ENCODE measurements at places on chromosomes 13 and 19.
A peak's percentile ranks its signal among the peaks of the same experiment; 100 is the strongest.

- no peak for DNase-seq
Observed at GRCh38 chr13:95716231-95716630, 39.3 kb downstream of the DNAJC3 start.

- DNase-seq: no peak
Observed at GRCh38 chr13:50167224-50167947, 152.1 kb downstream of the KCNRG start.

DNA sequence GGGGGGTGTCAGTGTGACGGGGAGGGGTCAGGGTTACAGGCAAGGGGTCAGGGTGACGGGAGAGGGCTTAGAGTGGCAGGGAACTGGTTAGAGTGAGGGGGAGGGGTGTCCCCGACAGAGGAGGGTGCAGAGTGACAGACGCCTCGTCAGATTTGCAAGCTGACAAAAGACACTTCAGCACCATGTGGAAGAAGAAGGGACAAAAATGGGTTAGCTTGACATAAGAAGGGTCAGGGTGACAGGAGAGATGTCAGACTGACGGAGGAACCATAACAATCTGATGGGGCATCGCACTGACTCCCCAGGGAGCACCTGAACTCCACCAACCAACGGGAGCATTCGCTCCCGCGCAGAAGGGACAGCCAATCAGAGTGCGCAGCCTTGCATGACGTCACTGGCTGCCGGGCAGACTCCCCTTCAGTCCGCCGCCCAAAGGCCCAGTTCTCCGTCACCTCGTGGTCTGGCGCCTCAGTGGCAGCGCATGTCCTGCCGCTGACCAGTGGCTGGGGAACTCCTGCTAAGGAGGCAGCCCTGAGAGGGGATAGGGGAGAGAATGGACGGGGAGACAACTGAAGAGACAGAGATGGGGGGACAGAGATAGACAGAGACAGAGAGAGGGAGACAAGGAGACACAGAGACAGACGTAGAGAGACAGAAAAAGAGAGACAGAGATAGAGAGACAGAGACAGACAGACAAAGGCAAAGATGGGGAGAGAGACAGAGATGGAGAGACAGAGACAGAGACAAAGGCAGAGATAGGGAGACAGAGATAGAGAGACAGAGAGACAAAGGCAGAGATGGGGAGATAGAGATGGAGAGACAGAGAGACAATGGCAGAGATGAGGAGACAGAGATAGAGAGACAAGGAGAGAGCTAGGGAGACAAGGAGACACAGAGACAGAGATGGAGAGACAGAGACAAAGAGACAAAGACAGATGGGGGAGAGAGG, 30.2 kb downstream of the C19orf81 start:
- DNase-seq: peak; percentile 94

- no peak for DNase-seq
Observed at GRCh38 chr13:45954836-45955800, 97.4 kb downstream of the ZC3H13 start.

DNA sequence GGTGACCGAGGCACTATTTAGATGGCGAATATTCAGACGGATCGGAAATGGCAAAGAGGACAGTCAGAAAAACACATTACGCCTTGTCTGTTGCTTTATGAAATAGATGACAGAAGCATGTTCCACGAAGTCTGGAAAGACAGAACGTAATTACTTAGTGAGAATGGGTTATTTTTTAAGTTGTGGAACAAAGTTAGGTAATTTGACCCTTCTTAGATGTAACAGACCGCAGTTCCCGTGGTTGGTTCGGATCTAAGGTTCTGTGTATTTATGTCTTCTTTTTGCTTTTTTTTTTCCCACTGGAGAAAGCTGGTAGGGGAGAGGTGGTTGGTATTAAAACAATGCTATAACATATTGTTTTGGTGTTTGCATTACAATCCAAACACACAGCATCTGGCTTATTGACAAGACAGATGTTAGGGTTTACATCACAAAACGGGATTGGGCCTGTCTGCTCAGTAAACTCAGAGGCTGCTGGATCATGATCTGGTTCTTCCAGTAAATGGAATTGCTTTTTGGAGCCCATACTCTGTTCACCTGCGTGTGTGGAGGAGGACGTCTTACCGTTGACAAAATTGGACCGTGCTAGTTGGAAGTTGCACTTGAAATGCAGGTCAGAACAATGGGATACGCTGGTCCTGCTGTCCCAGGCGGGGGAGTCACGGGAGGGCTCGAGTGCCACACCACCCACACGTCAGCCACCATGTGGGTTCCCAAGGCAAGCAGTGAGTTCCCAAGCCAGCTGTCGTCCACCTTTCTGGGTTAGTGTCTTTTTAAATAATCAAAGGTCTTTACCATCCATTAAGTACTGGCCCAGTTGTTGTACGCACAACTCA, 13.8 kb downstream of the ATP11A start:
- DNase-seq: no peak

- no peak for DNase-seq
Observed at GRCh38 chr13:107834281-107834680, 381.1 kb downstream of the LIG4 start.

GRCh38 chr19:17323964-17324332, 10.7 kb downstream of the ANO8 start:
- DNase-seq: no peak

Data from cerebellar cortex (tissue), 1 donor.